ENCODE measurements at places on chromosomes 1 and 21.
A peak's percentile ranks its signal among the peaks of the same experiment; 100 is the strongest.

GRCh38 chr1:10620776-10621175 lies 146.0 kb downstream of the PEX14 start:
- no peak for DNase-seq

DNA sequence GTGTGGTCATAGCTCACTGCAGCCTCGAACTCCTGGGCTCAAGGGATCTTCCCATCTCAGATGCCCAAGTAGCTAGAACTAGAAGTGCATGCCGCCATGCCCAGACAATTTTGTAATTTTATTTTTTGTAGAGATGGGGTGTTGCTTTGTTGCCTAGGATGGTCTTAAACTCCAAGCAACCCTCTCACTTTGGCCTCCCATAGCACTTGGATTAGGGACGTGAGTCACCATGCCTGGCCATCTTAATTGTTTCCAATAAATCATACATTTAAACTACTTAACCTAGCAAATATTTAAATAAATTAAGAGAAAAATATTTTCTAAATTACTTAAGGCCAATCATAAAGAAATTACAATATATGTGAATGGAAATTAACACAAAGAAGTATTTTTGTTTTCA lies 35.1 kb upstream of the ADGRL4 start:
- no peak for DNase-seq

- DNase-seq, result no peak
Measured at GRCh38 chr1:182270731-182271130, 120.9 kb downstream of the GLUL start.

- no peak for DNase-seq
Measured at GRCh38 chr1:183079712-183080388, 56.6 kb downstream of the LAMC1 start.

GRCh38 chr1:248194117-248194516 lies 2.9 kb upstream of the OR2M3 start:
- DNase-seq, result no peak

GRCh38 chr1:3771108-3772026 lies 1.2 kb upstream of the SMIM1 start:
- DNase-seq, result peak; percentile 38

- DNase-seq, result no peak
Measured at GRCh38 chr1:31872658-31873636, 57.1 kb upstream of the SPOCD1 start.

DNA sequence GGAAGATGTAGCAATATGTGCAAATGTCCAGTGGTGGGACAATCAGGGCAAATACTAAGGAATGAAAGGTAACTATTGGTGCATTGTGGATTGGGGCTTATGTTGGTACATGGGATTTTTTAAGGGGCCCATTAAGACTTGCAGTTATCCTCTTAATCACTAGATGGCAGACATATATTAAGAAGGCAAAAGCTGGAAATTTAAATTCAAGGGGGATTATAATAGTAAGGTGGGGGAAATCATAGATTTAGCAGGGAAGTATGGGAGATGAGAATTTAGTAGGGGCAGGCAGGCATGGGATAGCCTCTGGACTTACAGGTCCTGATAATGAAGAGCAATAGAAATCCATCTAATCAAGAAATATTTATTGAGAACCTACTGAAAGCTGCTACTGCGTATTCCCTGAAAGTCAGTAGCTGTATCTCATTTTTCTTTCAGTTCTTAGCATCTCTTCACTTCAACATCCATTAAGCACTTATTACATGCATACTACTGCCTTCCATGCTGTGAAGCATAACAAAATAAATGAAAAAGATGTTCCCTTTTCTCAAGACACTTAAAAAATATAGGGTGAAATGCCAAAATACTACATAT lies 251.8 kb downstream of the CRB1 start:
- no peak for DNase-seq

- no peak for DNase-seq
Measured at GRCh38 chr1:198030682-198031081, 113.5 kb downstream of the LHX9 start.

DNA sequence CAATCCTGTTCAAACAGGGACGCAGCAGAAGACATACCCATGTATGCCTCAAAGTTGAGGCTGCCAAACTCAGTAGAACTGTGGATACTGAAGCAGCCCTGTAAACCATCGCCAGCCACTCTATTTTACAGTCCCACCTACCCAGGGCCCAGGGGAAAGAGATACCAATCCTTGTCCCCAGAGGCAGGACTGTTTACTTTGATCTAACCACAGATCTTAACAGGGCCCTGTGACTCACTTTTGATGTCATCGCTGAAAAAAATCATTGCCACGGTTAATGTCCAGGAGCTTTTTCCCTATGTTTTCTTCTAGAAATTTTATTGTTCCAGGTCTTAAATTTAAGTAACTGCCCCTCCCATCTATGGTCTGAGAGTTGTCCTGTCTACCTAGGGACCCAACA lies 538.4 kb upstream of the NCAM2 start:
- DNase-seq, result no peak

DNA sequence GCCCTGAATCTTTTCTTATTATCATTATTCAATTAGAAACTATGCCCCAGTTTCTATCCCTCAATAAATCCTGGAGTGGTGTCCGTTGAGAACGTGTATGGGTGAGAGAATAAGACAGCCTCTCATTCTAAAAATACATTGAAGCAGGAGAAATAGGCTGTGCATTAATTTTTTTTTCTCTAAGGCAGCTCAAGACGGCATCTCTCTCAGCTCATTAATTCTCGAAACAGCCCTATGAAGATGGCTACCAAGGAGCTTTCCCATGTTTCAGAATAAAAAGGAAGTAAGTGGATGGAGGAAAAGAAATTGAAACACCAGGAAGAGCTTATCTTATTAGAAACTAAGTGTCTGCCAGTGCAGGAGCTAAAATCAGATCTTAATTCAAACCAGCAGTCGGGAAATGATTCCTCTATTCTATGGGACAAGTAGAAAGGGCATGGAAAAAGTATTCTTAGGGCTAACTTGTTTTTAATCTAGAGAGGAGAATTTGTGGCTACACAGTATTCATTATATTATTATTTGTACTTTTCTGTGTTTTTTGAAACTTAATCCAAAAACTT lies 347.1 kb upstream of the PLD5 start:
- DNase-seq, result no peak

DNA sequence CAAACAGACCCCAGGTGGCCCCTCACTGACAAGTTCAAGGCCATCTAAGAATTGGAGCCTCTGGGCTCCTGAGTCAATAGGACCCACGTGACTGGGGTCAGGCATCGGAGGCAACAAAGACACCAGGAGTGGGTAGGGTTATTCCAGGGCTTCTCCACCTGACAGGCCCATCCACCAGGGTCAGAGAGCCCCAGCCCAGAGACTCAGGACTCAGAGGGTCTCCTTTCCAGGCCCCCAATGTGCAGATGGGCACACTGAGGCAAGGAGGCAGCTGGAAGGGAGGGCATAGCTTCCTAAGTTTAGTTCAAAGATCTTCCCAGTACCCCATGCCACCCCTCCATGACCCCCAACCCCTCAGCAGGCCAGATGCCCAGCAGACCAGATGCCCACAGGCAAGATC lies 388.6 kb downstream of the MATN1 start:
- DNase-seq, result no peak

GRCh38 chr1:231750296-231750695 lies 123.7 kb downstream of the DISC1 start:
- no peak for DNase-seq

GRCh38 chr1:25672763-25673409 lies 56.3 kb downstream of the MAN1C1 start:
- no peak for DNase-seq

GRCh38 chr1:116895073-116895472 lies 14.6 kb upstream of the PTGFRN start:
- DNase-seq, result no peak

GRCh38 chr1:26418865-26419349 lies 8.3 kb downstream of the LIN28A start:
- DNase-seq, result peak; percentile 98

DNA sequence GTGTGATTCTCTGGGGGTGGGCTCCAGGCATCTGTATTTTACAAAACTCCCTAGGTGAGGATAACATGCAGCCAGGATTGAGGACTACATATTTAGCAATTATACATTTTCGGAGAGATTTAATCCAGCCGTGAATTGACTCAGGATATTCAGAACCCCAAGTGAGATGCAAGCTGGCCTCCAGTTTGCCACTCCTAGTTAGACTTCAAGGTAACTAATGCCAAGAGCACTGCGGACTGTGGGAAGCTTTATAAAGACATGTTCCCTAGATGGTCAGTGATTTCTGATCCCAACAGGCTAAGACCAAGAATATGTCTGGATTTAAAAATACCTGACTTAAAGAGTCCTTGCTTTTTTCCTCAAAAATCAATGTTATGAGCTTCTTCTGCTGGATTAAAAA lies 308.5 kb downstream of the NTNG1 start:
- no peak for DNase-seq

DNA sequence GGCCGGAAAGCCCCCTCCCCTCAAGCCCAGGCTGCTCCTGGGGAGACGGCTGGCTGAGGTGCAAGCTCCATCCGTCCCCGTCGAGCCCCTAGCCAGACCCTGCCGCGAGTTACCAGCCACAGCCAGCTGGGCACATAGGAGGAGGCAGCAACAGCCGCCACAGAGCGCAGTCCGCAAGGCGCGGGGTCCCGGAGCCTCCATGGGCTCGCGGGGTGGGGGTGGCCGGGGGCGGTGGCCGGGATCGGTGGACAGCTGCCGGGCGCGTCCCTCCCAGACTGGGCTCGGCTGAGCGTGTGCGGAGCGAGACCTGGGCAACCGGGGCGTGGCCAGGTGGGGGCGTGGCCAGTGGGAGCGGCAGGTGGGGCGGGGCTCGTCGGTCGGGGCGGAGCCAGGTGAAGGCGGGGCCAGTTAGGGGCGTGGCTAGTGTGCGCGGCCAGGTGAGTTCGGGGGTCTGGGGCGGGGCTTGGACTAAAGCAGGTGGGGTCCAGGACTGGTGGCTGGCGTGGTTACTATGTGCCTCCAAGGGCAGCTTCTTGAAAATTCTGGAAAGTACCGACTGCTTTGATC lies at the start of gene CD164L2:
CD164L2 (minus strand) TSS at position 295 of the 567 bp plus-strand sequence; CDS start at position 201, 94 bp downstream.
- DNase-seq, result no peak

- no peak for DNase-seq
Measured at GRCh38 chr21:45932922-45933502, 48.6 kb upstream of the COL6A1 start.

DNA sequence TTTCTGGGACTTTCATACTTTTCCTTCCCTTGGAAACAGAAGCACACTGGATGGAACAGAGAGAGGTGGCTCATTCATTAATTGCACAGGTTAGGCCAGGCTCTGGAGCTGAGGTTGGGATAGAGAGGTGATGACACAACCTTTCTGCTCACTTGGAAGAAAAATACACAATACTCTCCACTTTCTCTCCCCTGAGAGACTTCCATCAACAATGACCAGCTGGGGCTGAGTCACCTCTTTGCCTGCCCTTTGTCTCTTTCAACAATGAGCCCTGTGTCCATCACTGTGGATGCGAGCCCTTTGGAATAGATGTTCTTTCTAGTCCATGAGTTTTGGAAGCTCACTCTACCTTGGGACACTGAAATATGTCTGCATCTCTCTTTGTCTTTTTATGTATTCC lies 43.1 kb downstream of the ATP2B4 start:
- DNase-seq, result no peak

GRCh38 chr1:58781541-58782177 lies 2.2 kb downstream of the JUN start:
- DNase-seq, result peak; percentile 52

GRCh38 chr21:37455504-37455911 lies 88.9 kb downstream of the DYRK1A start:
- no peak for DNase-seq

- DNase-seq, result no peak
Measured at GRCh38 chr1:232553809-232554208, 76.1 kb downstream of the SIPA1L2 start.

GRCh38 chr1:52268372-52268771 lies 97.6 kb downstream of the CC2D1B start:
- peak; percentile 63 for DNase-seq

DNA sequence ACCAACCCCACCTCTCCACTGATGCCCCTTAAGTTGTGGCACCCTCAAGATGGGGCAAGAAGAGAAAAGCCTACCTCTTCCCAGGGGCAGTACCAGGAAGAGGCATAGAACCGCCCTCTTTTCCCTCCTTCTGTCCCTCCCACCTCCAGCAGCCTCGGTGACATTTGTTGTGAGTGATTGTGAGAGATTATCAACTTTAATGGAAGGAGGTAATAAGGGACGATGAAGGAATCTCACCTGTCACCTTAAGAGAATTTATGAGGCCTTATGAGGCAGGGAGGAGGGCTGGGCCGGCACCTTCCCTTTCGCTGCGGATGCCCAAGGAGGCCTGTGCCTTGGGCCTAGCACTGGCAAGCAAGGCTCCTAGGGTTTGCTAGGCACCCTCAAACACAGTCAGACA lies 1.4 kb upstream of the ADGRB2 start:
- no peak for DNase-seq

- no peak for DNase-seq
Measured at GRCh38 chr21:25425156-25425555, 182.1 kb downstream of the MRPL39 start.

- no peak for DNase-seq
Measured at GRCh38 chr1:51792864-51793263, 85.7 kb downstream of the NRDC start.

DNA sequence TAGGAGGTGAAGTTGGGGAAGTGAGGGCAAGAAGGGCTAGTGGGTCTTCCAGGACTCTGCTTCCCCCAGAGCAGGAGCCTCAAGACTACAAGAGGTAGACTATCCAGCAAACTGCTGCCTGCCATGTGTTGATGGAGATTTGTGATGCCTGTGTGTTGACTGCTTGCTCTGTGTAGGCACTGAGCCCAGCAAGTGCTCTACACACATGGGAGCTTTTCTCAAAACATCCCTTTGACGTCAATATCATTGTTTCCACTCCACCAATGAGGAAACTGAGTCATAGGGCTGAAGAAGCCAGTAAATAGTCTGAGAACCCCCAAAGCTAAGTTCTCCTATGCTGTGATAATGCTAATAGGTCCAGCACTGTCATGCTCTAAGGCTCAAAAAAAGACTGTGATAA lies 207.2 kb upstream of the NFIA start:
- DNase-seq, result no peak

DNA sequence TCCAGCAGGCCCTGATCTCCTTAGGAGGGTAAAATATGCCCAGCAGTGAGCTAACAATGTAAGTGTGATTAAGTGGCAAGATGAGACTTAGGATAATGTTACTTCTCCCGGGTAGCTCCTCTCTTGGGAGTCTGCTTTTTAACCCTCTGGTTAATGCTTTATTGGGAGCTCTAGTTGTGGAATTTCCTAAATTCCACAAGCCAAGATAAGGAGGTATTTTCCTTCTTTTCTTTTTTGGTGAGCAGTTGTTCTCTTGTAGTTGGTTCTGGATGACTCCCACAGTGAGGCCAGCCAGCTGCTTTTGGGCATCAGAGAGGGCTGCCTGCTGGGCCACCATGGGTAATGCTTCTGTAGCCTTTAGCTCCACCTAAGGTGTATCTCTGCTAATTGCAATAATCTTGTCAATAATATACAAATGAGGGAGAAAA lies 19.3 kb downstream of the C1orf52 start:
- peak; percentile 52 for DNase-seq

- DNase-seq, result no peak
Measured at GRCh38 chr1:87523466-87523865, 194.8 kb downstream of the LMO4 start.

DNA sequence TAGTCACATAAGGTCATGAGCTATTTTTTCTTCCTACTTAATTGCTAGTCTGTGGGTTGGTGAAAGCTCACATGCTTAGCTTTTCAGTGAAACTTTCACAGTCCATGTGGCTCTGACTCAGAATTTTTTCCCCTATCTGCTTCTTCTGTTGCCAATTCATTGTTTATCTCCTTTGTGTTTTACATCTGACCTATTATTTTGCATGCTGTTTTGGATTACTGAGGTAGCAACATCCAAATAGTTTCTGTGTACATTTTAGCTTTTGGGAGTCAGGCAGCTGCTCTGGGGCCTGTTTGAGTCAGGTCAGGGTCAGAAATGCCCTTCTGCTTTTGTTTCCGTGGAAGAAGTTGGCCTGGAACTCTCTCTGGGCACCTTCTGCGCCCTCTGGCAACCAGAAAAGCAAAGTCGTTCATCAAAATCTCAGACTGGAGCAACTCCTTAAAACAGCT lies 40.0 kb downstream of the ROR1 start:
- no peak for DNase-seq
